ENCODE measurements at places on chromosomes 4 and X.

GRCh38 chr4:165610679-165611437 is 232.1 kb downstream of the CPE start:
- DNase-seq = no peak

DNA sequence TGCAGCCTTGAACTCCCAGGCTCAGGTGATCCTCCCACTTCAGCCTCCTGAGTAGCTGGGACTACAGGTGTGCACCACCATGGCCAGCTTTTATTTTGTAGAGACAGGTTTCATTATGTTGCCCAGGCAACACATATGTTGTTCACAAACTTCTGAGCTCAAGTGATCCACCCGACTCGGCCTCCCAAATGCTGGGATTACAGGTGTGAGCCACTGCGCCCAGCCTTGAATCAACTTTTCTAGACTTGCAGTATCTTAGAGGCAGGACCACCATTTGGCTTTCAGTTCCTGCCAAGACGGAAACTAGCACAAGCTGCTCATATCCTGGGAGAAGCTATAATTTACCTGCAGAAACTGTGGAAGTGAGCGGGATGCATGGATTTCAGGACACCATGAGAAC is 19.9 kb downstream of the NAT8L start:
- DNase-seq = no peak

- no peak for DNase-seq
Observed at GRCh38 chr4:160717848-160718247, 1446.0 kb downstream of the FSTL5 start.

GRCh38 chr4:20359692-20360091 is 108.0 kb downstream of the SLIT2 start:
- no peak for DNase-seq

GRCh38 chrX:130111220-130112154 is 1.2 kb upstream of the ELF4 start:
- no peak for DNase-seq

GRCh38 chrX:118538386-118538785 is 42.8 kb downstream of the DOCK11 start:
- DNase-seq = no peak

- no peak for DNase-seq
Observed at GRCh38 chr4:159543831-159544230, 441.0 kb downstream of the RAPGEF2 start.

GRCh38 chr4:150209140-150209829 is 131.0 kb downstream of the DCLK2 start:
- DNase-seq = no peak

DNA sequence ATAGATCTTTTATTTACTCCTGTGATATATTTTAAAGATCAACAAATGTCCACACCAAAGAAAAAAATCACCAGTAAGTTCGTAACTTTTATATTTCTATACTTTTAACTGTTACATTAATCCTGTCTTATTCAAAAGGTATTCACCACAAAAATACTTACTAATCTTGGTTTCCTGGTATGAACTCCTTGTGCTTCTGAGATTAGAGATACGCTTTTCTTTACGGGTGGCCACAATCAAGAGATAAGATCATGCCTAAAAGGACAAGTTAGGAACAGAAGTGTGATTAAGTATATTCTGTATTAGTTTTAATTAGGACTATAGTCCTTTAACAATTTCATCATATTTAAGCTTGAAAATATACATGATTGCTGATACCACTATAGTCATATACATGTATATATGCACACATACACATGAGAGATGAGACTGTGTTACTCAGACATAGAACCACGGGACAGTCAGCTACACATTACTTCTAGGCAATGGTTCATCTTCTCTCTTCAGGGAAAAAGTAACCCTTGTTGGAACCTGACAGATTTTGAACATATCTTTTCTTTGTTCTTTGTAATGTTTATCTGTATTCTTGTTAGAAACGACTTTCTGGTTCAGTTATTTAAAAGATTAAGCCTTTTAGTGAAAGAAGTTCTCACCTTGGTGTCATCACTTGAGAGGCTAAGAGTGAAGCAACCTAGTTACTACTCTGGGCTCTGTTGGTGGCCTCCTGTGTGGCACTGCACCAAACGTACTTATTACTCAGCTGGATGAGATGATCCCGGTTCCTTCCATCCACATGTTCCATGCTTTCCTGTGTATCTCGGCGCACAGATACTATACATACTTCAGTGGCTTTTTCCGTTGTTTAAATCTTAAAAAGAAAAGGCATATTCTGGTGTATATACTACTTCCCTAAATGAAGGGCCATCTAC is 146.1 kb downstream of the CBR4 start:
- no peak for DNase-seq

DNA sequence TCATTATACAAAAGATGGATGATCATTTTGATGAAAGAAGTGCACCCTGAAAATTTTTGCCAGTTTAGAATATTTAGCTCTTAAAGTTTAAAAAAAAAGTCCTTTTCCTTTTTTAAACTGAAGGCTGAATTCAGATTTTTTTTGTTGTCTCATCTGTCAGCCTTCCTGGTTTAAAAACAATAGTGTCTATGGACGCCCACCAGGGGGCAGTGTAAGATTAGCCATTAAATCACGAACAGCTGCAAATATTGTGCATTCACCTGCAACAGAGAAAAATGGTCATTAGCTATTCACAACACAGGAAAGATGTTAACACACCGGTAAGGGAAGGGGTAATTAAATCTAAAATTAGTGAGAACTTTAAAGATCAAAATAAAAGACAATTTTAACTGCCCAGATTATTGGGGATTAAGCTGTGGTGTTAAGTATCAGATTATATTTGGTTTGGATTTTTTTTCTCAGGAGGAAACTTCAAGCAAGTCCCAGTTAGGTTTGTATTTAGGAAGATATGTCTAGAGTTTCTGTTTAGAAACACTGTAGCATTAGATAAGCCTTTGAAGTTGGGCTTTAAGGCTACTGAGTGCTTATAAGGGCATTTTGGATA is 4.4 kb upstream of the CXorf38 start:
- DNase-seq = peak; percentile 49

DNA sequence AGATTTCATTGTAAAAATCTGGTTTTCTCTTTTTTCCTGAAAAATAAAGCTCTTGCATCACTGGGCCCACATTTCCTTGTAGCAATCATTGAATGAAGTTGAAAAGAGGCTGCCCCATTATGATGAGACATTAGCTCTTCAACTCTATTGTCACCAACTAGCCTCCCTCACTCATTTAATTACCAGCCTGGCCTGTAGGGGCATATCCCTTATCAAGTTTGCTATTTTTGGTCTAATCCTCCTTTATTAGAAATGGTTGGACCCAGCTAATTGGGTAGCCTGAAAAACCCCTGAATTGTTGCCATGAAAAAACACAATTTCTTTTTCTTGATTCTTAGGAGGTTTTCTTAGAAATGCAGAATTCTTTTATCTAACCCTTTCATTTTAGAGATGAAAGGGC is 164.6 kb upstream of the CASK start:
- DNase-seq = no peak

- DNase-seq = no peak
Observed at GRCh38 chr4:83716874-83717273, 181.0 kb downstream of the GPAT3 start.

GRCh38 chr4:55722132-55722531 is 86.0 kb upstream of the NMU start:
- no peak for DNase-seq

DNA sequence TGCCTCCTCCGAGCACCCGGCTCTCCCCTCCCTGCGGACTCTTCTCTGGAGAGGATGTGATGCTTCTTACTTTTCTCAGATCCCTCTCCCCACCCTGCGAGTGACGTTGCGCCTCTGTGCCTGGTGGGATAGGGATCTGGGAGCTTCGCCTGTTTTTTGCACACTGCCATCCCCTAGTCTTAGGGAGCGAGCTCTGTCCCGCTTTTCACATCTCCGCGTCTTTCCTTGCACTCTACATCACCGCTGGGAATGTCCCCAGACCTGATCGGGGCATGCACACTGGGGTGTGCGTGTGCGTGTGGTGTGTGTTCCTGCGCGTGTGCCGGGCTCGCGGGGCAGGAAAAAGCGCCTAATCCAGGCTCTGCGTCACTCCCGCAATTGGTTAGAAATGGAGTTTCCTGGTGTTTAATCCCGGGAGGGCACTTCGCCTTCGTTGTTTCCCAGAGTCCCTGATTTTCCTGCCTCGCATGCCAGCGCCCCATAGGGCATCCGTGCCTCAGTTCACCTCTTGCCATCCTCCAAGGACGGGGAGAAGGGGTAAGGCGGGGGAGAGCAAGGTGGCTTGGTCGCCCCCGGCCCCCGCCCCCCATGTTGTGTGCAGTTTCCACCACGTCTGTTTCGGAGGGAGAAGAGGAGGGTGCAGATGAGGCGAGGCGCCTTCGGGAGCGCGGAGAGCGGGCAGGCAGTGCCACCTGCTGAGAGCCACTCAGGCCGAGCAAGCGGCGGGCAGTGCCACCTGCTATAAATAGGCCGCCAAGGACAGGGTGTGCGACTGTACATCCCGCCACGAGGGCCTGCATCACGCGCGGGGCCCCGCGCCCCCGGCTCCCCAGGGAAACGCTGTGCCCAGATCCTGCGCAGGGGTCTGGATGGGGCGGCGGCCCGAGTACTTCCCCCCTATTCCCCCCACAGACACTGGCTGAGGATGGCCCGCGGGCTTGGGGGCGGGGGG is 759 bp upstream of the TBC1D1 start:
- DNase-seq = peak; percentile 8

GRCh38 chrX:140933016-140933415 is 69.4 kb upstream of the SPANXB1 start:
- no peak for DNase-seq

Data from activated CD8-positive, alpha-beta memory T cell treated with anti-CD3 and anti-CD28 coated beads for 1 hour (primary cell).